Fibroblast of lung (primary cell): ENCODE measurements at places on chromosomes 12 and 14. TPM values are rescaled to one million over a fixed set of nuclear protein-coding genes. Genes with fewer than 3 reads are reported as not detected.

The RFX4 gene
- not detected in 2 replicates for polyA plus RNA-seq

The ABCC9 gene
- 5.9 and 31.1 TPM in 2 replicates for polyA plus RNA-seq

The FOXA1 gene
- 0.03 and 0.09 TPM in 2 replicates for polyA plus RNA-seq

The NR1H4 gene
- not detected in 2 replicates for polyA plus RNA-seq

The AACS gene
- 19.2 and 24.7 TPM in 2 replicates for polyA plus RNA-seq

DNA sequence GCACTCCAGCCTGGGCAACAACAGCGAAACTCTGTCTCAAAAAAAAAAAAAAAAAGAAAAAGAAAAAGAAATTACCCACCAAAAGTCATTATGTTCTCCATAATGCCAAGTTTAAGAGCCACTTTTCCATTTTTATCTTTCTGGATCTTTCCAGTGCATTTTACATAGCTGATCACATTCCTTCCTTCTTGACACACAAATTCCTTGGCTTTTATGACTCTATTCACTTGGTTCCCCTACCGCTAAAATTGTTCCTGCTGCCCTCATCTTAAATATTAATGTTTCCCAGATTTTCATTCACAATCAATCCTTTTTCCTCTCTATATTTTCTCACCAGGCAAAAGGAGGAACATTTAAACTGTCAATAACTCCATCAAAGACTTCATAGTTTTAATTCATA is 20.2 kb downstream of the KLHL28 start:
- no peaks in the 10 kb centered on the region for H3K4me1 ChIP-seq
- peaks cover 1% of the 10 kb centered on the region for H3K36me3 ChIP-seq
- peak; percentile 48 for DNase-seq
- H3K27ac ChIP-seq = no peak overlapping the region

DNA sequence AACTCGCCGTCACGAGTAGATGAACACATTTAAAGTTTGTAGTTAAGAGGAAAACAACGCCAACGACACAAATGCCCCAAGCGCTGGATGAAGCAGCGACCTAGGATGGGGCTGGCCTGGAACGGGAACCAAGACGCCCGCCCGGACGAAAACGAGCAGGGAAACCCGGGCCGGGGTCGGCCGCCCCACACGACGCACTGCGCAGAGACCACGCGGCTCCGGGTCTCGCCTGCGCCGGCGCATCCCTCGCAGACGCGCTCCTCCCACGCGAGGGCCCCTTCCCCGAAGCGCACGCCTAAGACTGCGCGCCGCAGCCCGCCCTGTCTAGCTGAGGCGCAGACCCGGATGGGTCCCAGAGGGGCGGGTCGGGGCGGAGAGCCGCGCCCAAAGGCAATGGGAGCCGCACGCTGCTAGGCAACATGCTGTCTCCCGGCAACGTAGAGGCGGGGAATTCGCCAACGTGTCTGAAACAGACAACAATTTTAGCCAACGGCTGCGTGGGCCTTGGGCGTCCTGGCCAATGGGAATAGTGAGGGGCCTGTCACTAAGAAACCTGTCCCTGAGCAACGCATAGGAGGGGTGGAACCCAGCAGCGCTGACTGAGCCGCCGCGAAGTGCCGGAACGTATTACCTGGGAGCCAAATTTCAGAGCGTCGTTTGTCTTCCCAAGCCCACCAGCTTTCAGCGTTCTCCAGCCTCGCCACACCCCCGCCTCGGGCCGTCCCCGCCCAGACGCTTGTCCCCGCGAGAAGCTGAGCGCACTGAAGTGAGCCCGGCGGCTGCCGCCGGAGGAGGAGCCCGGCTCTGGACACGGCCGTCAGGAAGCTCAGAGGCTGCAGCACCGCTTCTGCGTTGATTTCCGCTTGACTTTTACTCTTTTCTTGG is 21.0 kb upstream of the CHFR start:
- peak overlapping the region; percentile 69 for H3K27ac ChIP-seq
- DNase-seq = peak; percentile 98
- peak overlapping the region; percentile 77 for H3K4me3 ChIP-seq
- no peaks in the 10 kb centered on the region for H3K27me3 ChIP-seq

DNA sequence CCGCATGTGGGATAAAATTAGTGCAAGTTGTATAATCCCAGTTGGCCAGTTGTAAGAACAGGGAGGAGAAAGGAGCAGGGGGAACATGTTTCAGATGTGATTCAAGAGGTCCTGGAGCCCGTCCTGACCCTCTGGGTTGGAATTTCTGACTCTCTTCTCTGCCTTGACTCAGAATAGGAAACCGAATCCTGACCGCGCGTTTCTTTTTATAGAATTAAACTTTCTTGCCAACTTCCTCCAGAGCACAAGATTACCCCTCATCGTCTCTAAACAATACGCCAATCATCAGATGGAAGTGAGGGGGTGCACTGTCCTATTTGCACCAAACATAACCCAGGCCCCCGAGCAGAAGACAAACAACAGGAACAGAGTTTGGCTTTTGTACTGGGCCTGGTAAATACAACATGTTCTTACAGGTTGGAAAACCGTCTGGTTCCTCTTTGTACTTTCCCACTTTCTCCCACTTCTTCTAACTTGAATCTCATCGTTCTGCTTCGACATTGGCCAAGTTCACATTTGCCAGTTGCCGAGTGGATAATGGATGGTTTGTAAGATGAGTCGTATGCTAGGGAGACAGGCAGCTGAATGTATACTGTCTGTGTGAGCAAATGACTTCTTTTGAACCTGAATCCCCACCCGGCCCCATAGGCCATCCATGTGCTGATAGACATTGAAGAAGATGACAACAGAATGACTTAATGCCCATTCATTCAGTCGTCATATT is 42.6 kb upstream of the MED13L start:
- H3K4me3 ChIP-seq = no peak overlapping the region
- H3K36me3 ChIP-seq = no peaks in the 10 kb centered on the region
- peaks cover 9% of the 10 kb centered on the region for H3K4me1 ChIP-seq
- peak overlapping the region; percentile 95 for H3K27ac ChIP-seq
- peak; percentile 93 for DNase-seq

GRCh38 chr14:97380539-97380941 is 583.4 kb downstream of the VRK1 start:
- no peaks in the 10 kb centered on the region for H3K36me3 ChIP-seq
- no peaks in the 10 kb centered on the region for H3K27me3 ChIP-seq
- H3K27ac ChIP-seq = no peak overlapping the region
- no peak for DNase-seq

GRCh38 chr12:65845751-65846537 is 21.7 kb downstream of the HMGA2 start:
- H3K4me3 ChIP-seq = no peak overlapping the region
- H3K36me3 ChIP-seq = peaks cover 6% of the 10 kb centered on the region
- H3K27ac ChIP-seq = no peak overlapping the region
- H3K4me1 ChIP-seq = no peaks in the 10 kb centered on the region

GRCh38 chr12:66538970-66539369 is 139.9 kb downstream of the GRIP1 start:
- no peak for DNase-seq
- H3K36me3 ChIP-seq = no peaks in the 10 kb centered on the region
- no peaks in the 10 kb centered on the region for H3K27me3 ChIP-seq
- no peaks in the 10 kb centered on the region for H3K4me1 ChIP-seq

- H3K4me1 ChIP-seq = peaks cover 2% of the 10 kb centered on the region
- H3K27ac ChIP-seq = peak overlapping the region; percentile 83
- no peak for DNase-seq
- peaks cover 6% of the 10 kb centered on the region for H3K36me3 ChIP-seq
- no peaks in the 10 kb centered on the region for H3K27me3 ChIP-seq
Observed at GRCh38 chr12:57694459-57695019, 607 bp downstream of the OS9 start.
